Stimulated activated CD8-positive, alpha-beta memory T cell treated with anti-CD3 and anti-CD28 coated beads, Interleukin-4, amount 100 ng/mL, for 1 hour (primary cell): ENCODE measurements at places on chromosomes 7 and 10.

GRCh38 chr10:84783386-84783785 is 455.0 kb downstream of the CCSER2 start:
- no peak for DNase-seq

DNA sequence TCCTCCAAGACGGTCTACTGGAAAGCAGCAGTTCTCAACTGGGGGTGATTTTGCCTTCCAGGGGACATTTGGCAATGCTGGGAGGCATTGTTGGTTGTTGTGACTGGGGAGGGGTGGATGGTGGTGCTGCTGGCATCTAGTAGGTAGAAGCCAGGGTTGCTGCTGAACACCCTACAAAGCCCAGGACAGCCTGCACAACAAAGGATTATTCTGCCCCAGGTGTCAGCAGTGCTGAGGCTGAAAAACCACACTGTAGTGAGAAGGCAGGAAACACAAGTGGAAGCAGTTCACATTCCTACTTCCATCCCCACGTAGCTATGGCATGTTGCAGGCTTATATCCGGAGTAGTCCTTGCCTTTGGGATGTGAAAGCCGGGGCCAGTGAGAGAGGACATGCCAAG is 86.9 kb downstream of the AOAH start:
- DNase-seq = no peak

DNA sequence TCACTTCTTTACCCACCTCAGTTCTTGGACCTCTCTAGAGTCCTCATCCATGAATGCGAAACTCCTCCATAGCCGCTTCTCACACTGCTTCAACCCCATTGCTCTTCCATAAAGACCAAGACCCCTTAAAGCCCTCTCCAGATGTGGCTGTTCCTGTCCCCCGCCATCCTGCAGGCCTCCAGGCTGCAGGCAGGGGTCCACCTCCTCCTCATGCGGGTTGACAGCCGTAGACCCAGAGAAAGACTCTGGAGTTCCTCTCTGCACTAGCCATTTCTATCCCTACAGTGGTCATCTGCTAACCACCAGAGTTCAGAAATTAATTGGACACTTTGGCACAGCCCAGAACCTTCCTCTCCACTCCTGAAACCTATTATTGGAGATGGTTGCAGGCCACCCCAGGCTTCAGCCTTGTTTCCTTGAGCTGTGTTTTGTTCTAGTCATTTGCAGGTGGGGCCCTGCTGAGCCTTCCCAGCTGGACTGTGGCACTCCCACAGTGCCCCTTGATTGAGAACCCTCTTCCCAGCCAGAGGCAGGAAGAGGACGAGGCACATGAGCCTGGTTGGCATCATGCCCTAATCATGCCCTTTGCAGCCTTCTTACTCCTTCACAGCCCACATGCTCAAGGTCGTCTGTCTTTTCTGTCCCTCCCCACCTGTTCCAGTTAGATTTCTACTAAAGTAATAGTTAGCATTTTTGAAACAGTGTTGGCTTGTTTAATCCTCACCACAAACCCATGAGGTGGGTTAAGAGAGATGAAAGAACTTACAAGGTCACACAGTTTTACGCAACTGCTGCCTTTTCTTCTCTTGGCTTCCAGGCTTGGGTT is 23.9 kb downstream of the CUL1 start:
- no peak for DNase-seq

DNA sequence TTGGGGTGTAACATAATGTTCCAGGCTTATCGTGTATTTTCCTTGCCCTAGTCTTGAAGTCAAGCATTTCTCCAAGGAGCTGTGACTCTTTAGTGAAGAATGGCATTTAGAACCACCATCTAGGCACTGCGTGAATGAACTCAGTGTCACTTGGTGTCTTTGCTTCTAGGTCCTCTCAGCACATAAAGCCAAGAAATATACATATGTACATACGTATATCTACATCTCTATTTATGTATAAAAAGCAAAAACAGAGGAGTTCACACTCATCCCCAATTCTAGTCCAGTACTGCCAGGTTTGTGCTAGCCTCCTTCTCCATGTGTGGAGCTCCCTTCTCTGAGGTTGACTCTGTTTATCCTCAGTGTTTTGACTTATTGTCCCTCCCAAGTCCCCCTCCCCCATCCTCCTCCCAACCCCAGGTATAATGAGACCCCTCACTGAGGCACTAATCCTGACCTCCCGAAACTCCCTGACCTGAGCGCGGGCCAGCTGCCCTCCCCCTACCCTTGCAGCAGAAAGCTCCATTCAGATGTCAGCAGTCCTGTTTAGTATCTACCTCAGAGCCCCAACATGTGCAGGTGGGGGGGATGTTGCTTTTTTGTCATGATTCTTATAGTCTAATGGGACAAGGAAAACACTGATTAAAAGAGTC is 61.5 kb downstream of the GDI2 start:
- no peak for DNase-seq
